ENCODE measurements at places on chromosomes 11 and 22.
A peak's percentile ranks its signal among the peaks of the same experiment; 100 is the strongest.

GRCh38 chr11:93740031-93740729 is 1.1 kb downstream of the TAF1D start:
- peak; percentile 14 for DNase-seq

DNA sequence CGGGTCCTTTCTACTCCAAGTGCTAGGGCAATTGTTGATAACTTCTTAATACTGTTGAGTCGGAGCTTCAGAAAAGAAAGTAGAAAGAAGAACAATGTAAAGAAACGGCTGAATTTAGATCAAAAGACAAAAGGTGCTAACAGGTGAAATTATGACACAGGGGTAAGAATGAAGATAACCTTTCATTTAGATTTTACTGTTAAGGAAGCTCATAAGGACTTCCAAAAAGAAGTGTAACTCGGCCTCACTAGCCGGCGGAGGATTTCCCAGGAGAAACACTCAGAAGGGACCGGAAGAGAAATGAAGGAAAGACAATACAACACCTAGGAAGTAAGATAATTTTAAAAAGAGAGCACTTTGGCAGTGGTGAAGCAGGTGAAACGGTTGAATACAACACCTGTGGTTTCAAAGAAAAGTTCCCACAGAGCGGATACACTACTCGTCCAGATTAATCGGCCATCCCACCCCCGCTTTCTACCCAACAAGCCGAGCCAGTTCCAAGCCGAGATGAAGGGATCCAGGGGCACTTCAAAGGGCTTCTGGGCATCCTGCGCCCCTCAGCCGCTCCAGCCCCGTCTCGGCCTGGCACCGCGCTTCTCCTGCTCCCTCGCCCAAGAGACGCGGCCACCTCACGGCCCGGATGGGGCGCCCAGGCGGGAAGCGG is 737 bp downstream of the PPP2R1B start:
- no peak for DNase-seq

GRCh38 chr22:24595863-24596262 is 3.0 kb upstream of the LRRC75B start:
- no peak for DNase-seq

GRCh38 chr11:43327987-43328386 is 16.2 kb downstream of the API5 start:
- no peak for DNase-seq

DNA sequence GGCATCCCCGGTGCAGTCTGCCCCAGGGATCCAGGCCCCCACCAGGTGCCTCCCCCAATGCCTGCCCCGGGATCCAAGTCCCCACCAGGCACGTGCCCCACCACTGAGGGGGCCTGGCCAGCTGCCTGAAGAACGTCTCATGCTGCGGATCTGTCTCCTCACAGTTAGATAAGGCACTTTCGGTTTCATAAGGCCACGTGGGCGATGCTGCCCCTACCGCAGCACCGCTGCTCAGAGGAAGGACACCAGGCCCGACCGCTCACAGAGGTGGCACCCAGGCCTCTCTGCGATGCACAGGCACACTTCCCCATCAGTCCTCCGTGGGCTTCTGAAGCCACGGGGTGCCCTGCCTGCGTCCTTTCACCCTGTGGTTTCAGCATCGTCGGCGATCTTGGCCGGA is 68.1 kb upstream of the BID start:
- DNase-seq: peak; percentile 4

- no peak for DNase-seq
Observed at GRCh38 chr22:50146439-50147238, 23.9 kb upstream of the PANX2 start.

GRCh38 chr22:50049299-50050195 is 8.6 kb downstream of the TTLL8 start:
- no peak for DNase-seq

GRCh38 chr11:108654994-108655631 is 9.8 kb upstream of the DDX10 start:
- DNase-seq: no peak

DNA sequence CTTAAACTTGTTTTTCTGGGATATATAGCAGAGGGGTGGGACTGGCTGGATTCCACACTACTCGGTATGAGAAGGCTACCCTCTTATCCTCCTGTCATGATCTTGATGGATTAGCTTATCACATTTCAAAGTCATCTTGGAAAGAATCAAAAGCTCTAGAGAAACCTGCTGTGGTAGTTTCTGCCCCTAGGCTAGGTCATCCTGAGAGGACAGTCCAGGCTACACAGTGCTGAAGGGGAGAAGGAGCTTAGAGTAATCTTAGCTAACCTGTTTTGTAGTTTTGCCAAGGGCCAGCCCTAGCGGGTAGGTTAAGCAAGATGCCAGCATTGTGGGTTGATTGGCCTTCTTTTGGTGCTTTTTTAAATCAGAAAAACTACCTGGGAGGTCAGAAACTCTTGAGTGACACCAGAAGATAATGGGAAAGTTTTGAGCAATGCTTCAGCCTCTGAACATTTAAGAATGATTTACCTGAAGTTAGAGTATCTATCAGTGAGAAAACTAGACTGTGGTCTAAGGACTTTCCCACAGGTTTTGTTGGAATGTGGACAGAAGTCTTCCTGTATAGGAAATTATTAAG is 21.3 kb downstream of the PIWIL4 start:
- DNase-seq: no peak

DNA sequence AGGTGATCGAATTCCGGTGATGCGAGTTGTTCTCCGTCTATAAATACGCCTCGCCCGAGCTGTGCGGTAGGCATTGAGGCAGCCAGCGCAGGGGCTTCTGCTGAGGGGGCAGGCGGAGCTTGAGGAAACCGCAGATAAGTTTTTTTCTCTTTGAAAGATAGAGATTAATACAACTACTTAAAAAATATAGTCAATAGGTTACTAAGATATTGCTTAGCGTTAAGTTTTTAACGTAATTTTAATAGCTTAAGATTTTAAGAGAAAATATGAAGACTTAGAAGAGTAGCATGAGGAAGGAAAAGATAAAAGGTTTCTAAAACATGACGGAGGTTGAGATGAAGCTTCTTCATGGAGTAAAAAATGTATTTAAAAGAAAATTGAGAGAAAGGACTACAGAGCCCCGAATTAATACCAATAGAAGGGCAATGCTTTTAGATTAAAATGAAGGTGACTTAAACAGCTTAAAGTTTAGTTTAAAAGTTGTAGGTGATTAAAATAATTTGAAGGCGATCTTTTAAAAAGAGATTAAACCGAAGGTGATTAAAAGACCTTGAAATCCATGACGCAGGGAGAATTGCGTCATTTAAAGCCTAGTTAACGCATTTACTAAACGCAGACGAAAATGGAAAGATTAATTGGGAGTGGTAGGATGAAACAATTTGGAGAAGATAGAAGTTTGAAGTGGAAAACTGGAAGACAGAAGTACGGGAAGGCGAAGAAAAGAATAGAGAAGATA is at the start of gene MALAT1:
Gene MALAT1, plus strand, starts transcription at position 69 of the 736 bp plus-strand sequence.
- peak; percentile 90 for DNase-seq

- DNase-seq: no peak
Observed at GRCh38 chr11:61752117-61752924, at the start of gene MYRF. TSS of gene MYRF (plus strand) at chr11:61752636. CDS start at chr11:61752745, 109 bp downstream.

GRCh38 chr11:33941637-33942160 is 49.8 kb upstream of the LMO2 start:
- DNase-seq: no peak

- peak; percentile 20 for DNase-seq
Observed at GRCh38 chr22:43263645-43264514, 76.9 kb upstream of the TTLL12 start.

DNA sequence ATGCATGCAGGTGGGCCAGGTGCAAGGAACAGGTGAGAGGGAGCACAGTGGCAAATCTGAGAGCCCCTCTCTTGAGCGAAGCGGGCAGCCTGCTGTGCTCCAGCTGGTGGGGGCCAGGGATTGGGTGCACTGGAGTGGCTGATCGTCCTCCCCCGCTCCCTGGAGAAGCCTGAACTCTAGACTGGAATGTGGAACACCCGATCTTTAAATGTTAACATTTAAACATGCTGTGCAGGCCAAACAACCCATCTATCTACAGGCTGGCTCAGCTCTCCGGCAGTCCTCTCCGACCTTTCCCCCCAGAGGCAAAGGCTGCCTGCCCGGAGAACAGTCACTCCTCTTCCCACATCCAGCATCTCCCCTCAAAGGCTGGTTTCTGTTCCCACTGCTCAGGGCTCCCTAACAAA is 5.1 kb downstream of the MRGPRF start:
- DNase-seq: no peak

DNA sequence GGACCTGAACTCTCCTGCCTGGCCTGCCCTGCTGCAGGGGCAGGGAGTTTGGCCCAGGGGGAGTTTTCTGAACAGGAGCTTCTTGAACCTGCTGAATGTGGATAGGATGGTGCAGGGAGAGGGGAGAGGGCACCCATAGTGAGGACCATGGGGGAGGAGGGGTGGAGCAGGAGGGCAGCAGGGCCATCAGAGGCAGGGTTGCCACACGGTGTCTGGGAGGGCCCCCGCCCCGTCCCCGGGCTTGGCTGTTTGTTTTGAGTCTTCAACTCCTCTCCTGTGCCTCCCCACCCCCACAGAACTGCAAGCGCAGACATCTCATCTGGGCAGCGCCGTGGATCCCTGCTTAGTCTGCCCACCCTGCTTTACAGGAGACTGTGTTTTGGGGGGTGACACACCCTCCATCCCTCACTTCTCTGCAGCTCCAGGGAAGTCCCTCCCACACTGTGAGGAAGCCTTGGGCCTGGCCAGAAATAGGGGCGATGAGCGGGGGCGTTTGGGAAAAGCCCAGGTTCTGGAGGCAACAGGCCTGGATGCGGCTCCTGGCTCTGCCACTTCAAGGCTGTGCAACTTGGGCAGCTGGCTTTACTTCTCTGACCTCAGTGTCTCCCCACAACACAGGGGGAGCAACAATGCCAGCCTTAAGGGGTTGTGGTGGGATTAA is 14.4 kb downstream of the NFAM1 start:
- no peak for DNase-seq

DNA sequence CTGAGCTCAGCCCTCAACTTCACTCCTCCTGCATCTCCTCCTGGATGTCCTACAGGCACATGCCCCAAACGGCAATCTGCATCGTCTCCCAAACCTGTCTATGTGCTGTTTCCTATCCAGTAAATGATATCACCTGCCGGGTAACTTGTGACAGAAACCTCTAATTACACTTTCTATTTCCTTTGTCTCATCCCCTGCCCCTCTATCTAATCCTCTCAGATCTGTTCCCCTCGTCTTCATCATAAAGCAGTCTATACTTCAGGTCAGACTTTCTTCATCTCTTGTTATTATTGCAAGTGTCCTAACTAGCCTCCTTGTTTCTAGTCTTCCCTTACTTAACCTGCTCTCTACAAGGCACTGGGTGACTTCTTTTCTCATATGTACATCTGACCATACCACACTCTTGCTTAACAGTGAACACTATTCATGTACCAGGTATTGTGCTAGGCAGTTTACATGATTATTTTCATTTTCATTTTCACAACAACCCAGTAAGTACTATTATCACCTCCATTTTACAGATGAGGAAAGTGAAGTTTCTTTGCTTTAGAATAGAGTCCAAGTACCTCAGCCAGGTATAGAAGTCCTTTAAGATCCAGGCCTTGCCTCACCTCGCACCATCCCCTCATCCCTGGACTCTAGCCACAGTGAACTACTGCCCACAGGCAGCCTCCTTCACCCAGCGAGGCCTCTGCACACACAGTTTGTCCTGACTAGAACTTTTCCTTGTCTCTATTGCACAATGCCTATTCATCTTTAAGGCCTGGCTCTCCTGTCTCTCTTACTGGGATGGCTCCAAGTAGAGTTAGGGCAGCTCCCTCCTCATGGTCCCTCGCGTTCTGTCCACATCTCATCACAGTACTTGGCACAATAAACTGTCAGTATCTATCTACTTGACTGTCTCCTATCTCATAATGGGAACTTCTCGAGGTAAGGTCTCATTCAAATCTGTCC is 22.1 kb upstream of the UCP3 start:
- no peak for DNase-seq

- DNase-seq: no peak
Observed at GRCh38 chr11:84580428-84580827, 1046.7 kb downstream of the DLG2 start.

DNA sequence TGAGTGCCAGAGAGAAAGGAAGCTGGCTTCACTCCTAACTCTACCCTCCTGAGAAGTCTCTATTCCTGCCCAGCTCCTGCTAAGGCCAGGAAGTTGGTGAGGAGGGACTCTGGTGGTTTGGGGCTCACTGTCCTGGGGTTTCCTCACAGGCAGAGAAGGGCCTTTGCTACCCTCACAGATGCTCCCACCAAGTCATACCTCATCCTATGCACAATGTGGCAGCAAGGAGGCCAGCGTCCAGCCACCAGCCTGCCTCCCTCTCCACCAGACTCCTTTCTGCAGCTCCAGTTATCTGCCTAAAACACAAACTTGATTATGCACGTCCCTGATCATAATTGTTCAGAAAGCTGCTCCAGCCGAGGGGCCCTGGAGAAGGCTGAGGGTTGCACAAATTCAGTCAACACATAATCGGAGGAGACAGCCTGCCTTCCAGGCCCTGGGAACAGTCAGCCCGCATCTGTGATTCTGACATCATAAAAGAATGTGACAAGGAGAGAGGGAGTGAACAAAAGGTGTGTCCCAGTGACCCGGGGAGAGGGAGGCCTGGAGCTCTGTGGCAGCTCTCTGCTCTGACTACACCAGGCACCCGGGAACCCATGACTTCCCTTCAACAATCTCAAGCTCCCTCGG is 28.8 kb downstream of the DKK3 start:
- no peak for DNase-seq

GRCh38 chr11:27211370-27212127 is 151.5 kb downstream of the CCDC34 start:
- no peak for DNase-seq

DNA sequence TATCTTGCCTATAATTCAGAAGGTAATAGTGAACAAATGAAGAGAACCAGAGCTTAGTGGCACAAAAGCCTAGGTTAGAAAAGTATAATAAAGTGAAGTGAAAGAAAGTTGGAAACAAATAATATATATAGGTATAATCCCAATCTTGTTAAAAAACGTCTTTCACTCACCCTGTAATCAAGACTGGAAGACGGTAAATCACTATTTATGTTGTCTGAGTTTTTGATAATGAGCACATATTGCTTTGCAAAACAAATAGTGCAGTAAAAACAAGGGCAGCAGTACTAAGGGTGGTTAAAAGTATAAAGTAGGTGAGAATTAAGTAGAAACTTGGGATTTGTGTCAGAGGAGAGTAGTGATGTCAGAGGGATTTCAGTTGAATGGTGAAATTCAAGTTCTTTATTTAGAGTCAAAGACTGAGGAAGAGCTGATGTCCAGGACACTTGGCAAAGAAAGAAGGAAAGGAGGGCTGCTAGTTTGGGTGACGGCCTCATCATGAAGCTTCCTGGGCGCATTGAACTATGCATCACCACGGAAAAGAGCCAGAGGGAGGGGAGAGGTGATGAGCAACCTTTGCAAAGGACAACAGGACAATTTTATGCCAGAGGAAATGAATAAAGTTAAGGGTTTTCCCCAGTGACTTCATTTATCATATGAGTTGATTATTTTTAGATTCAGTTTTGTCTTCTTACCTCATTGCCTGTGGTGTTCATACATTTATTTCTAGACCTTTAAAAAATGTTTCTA is 11.4 kb downstream of the NCAM1 start:
- DNase-seq: no peak

All from stimulated activated naive CD4-positive, alpha-beta T cell (primary cell).